Fibroblast of skin of right quadriceps (primary cell): ENCODE measurements at places on chromosomes 11 and 22.

DNA sequence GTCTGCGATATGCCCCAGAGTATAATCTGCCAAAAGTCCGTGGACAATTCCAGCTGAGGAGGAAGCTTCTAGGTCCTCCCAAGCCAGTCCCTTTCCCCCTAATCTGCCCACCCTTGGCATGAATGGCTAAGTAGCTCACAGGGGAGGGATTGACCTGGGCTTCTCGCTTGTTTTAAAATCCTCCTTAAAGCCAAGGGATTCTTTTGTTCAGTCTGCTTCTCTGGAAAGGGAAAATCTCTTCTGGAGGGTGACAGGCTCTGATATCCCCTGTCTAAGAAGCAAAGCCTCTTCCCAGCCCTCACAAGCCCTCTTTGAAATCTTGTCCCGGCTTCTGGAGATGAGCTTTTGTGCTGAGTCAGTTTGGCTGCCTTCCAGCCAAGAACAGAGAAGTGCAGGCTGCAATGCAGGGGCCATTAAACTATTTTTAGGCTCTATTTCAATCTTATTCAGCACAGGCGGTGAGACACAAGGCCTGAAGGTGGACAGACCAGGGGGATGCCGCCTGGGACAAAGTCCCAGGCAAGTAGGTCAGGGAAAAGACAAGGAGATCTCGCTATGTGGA lies 23.9 kb downstream of the NEFH start:
- peak; percentile 90 for DNase-seq

- no peak for DNase-seq
Observed at GRCh38 chr11:31796499-31797189, 14.5 kb downstream of the PAX6 start.

- no peak for DNase-seq
Observed at GRCh38 chr22:40519284-40519947, 117.1 kb downstream of the MRTFA start.

DNA sequence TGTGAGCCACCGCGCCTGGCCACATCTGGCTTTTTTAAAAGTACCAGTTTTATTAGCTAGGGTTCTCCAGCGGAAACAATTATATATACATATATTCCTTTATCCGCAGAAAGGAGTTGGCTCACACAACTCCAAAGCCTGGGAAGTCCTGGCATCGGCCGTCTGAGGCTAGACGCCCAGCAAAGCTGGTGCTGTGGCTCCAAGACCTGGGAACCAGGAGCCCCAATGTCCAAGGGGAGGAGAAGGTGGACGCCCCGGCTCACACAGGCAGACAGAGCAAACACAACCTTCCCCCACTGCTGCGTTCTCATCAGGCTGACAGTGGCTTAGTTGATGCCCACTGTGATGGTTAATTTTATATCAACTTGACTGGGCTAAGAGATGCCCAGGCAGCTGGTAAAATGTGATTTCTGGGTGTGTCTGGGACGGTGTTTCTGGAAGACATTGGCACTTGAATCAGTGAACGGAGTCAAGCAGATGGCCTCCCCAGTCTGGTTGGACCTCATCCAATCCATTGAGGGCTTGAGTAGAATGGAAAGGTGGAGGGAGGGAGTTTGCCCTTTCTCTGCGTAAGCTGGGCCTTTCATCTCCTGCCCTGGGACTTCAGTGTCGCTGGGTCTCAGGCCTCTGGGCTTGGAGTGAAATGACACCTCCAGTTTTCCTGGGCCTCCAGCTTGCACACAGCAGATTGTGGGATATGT lies 904.4 kb downstream of the BRD1 start:
- no peak for DNase-seq

DNA sequence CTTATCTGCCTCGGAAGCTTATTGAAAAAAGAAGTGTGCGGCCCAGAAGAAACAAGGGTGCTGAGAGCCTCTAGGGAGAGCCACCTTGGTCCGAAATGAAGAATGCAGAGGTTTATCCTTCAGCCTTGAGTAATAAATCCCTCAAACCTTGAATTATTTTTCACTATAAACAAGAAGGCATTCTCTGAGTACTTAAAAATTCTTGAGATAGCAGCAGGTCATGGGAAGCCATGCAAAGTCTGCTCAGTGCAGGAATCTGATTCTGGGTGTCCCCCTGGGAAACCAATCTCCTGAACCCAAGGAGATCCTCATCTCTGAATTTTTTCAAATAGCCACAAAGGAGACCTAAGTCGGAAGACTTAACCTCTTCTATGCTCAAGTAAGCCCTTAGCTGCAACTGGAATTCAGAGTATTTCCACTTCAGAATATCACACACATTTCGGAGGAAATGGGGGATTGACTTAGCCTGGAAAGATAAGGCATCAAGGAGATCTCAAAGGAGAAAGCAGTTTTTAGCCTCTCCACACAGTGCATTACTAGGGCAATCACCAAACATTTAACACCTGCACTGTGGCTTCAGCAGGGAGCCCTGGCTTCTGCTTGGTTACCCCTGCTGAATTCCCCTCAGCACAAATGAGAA lies 365.0 kb downstream of the ETS1 start:
- peak; percentile 48 for DNase-seq

DNA sequence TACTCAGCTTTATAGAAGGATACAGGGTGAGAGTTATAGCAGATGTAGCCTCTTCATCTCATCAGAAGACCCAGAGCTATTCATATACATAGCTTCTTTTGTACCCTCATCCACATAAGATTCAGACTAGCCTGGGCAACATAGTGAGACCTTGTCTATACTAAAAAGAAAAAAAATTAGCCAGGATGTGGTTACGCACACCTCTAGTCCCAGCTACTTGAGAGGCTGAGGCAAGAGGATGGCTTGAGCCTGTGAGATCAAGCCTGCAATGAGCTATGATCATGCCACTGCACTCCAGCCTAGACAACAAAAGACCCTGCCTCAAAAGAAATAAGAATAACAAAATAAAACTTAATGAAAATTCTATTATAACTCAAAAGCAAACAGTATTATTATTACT lies 36.7 kb upstream of the B3GNT6 start:
- DNase-seq, result no peak

GRCh38 chr11:66369073-66369894 lies 2.3 kb downstream of the SLC29A2 start:
- DNase-seq, result no peak

DNA sequence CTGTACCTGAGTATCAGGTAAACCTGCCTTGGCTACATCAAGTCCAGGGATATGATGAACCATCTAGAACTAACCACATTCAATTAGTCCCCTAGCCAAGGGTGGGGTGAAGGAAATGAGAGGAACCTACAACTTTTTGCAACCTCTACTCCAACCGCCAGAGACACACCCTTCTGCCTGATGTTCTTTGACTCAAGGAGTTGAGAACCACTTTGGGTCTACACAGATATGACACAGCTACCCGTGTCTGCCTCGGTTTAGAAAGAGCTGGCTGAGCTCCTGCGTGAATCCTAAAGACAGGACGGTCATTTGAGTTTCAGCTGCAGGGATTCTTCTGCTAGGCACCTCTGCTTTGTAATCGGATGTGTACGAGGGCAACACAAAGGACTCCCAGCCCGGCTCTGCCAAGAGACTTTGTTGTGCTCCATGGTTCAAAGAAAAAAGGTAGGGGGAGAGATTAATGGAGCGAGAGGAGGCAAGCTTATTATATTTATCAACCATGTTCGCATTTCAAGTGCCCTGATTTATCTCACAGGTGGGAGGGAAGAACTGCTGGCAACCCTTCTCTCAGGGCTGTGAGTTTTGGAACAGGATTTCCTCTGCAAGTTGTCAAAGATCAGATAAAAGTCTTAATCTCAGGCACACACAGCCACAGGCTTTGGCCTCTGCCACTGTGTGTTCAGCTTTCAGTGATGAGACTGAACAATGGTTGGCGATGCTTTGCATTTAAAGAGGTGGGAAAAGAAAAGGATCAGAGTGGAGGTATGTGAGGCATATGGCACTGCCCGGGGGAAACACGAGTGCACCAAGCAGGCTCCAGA lies 35.1 kb downstream of the FLI1 start:
- no peak for DNase-seq

DNA sequence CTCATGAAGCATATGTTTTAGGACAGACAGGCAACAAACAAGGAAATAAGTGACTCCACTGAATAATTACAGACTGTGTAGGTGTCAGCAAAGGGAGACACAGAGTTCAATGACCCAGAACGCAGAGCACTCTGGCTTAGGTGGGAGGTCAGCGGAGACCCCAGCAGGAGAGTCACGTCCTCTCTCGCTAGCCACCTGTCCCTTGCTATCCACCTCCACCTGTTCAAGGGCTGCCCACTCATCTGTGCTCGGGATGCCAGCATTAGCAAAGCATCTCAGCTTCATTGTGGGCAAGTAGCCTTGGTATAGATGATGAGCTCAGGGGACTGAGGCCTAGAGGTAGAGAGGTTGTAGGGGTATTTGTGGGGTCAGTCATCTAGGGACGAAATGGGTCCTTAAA lies 21.8 kb upstream of the ATXN10 start:
- no peak for DNase-seq

- no peak for DNase-seq
Observed at GRCh38 chr11:107272561-107272960, 185.1 kb downstream of the CWF19L2 start.

GRCh38 chr11:124639186-124639585 lies 16.5 kb downstream of the TBRG1 start:
- DNase-seq, result no peak

DNA sequence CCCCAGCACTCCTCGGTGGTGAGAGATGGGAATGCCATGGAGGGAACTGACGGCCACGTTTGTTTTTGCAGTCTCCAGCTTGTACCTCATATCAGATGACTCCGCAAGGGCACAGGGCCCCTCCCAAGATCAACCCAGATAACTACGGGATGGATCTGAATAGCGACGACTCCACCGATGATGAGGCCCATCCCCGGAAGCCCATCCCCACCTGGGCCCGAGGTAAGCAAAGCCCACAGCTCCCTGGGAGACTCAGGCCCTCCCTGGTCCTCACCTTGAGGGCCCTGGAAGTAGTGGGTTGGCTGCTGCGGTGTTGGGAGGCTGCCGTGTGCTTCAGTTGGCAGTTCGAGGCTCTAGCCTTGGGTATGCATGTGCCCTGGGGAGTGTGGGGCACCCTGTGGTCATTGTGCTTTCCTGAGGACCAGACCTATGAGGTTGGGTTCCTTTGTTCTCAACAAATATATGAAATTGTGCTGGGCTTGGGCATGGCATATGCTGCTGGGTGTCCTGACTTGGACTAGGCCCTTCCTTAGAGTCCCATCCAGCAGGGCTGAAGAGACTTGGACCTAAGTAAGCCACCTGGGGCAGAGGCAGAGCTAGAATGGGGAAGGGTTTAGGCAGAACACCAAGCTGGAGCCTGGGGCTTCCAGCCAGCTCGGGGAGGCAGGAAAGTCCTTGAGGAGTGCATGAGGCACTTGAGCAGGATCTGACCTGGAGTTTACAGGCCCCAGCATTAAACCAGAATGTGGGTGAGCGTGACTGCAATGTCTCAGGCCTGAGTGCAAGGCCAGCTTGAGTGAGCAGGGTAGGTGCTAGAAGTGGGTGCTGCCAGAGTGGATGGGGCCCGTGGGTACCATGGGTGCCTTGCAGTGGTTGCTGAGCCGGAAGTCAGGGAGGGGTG lies 26.4 kb downstream of the INCENP start:
- DNase-seq, result no peak

DNA sequence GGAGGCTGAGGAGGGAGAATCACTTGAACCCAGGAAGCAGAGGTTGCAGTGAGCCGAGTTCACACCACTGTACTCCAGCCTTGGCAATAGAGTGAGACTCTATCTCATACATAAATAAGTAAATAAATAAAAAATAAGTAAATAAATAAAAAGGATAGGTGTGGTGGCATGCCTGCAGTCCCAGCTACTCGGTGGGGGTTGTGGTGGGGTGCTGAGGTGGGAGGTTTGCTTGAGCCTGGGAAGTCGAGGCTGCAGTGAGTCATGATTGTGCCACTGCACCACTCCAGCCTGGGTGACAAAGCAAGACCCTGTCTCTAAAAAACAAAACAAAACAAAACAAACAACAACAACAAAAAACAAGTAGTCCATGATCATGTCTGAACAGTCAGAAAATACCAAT lies 3.1 kb downstream of the LARGE2 start:
- DNase-seq, result no peak

DNA sequence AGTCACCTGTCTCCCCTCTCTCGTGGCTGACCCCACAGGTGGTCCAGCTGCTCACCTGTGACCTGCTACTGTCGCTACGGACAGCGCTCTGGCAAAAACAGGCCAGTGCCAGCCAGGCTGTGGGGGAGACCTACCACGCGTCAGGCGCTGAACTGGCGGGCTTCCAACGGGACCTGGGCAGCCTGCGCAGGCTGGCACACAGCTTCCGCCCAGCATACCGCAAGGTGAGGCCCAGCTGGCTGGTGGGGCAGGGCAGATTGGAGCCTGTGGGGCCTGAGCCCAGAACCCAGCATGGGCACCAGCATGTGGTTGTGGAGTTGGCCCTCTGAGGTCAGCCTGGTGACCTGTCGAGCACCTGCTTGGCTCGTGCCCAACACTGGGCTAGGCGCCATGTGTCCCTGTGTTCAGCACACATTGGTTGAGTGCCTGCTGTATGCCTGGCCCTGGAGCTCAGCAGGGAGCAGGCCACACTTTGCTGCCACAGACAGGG lies 11.9 kb downstream of the SHISA8 start:
- no peak for DNase-seq

- DNase-seq, result no peak
Observed at GRCh38 chr11:108994887-108995286, 330.0 kb downstream of the DDX10 start.

- DNase-seq, result no peak
Observed at GRCh38 chr11:118912742-118913410, 12.8 kb downstream of the BCL9L start.

- peak; percentile 64 for DNase-seq
Observed at GRCh38 chr11:73931039-73931645, 19.7 kb upstream of the DNAJB13 start.

DNA sequence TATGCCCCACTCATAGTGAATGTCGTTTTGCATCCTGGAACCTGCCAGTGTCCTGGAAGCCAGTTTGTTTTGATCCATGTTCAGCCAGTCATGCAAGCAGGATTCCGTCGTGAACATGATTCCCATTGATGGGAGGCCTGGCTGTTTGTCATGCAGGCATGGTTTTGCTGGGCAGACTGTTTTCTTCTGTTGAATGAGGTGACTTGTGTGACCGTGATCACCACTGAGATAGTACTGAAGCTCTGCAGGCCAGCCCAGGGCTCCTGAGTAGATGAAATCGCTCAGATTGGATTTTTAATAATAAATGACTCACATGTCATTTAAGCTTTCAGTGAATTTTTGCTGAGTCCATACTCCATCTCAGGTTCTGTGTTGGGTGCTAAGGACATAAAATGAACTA lies 117.8 kb downstream of the PDE2A start:
- DNase-seq, result no peak

- no peak for DNase-seq
Observed at GRCh38 chr11:134374171-134374570, 37.9 kb downstream of the B3GAT1 start.
